A549 treated with Mapracorat at 1 μM for 4 hours (cell line): ENCODE measurements at places on chromosomes 11 and 22. TPM values are rescaled to one million over a fixed set of nuclear protein-coding genes. Genes with fewer than 3 reads are reported as not detected.

GRM5 gene
- total RNA-seq: 0.01 TPM in 1 of 5 replicates, not detected in the others

PEX16 gene
- 16.2 to 21.5 TPM (median 19.5 TPM) in 5 replicates for total RNA-seq

ADM2 gene
- total RNA-seq: 0.44 to 0.68 TPM (median 0.51 TPM) in 5 replicates

DGCR6 gene
- total RNA-seq: 1.5 to 2.4 TPM (median 1.9 TPM) in 5 replicates

TRIM21 gene
- total RNA-seq: 19.6 to 23.8 TPM (median 20.9 TPM) in 5 replicates

C22orf42 gene
- not detected in 5 replicates for total RNA-seq

BBOX1 gene
- total RNA-seq: not detected in 5 replicates

CAVIN3 gene
- 25.3 to 34.4 TPM (median 28.6 TPM) in 5 replicates for total RNA-seq

TRIM48 gene
- not detected in 5 replicates for total RNA-seq

MRGPRX4 gene
- not detected in 5 replicates for total RNA-seq

TMEM45B gene
- 0.07 to 0.22 TPM (median 0.11 TPM) in 3 of 5 replicates, not detected in the others for total RNA-seq

PRRG4 gene
- 1.5 to 1.8 TPM (median 1.6 TPM) in 5 replicates for total RNA-seq

CARD18 gene
- not detected in 5 replicates for total RNA-seq

TTLL1 gene
- total RNA-seq: 2.1 to 3.4 TPM (median 2.6 TPM) in 5 replicates

KDM4D gene
- total RNA-seq: 0.30 to 0.51 TPM (median 0.42 TPM) in 5 replicates
